Mononuclear cell (primary cell): ENCODE measurements at places on chromosomes 5 and 9. TPM values are rescaled to one million over a fixed set of nuclear protein-coding genes. Genes with fewer than 3 reads are reported as not detected.

Gene SELENOP
- 1.7 TPM for total RNA-seq

Gene ZBTB26
- total RNA-seq: 7.5 TPM

Gene GPR151
- total RNA-seq: not detected

Gene FBP2
- not detected for total RNA-seq

Gene FBLL1
- not detected for total RNA-seq

Gene POU5F2
- total RNA-seq: 3.0 TPM
